Spinal cord (tissue), 10 donors: ENCODE measurements at places on chromosomes 5 and 9. TPM values are rescaled to one million over a fixed set of nuclear protein-coding genes. Genes with fewer than 3 reads are reported as not detected.

PCDHGB2 gene
- 6.7 TPM for total RNA-seq

GRCh38 chr5:91146230-91146629 lies 236.9 kb downstream of the ARRDC3 start:
- DNase-seq, result no peak

- DNase-seq, result no peak
Observed at GRCh38 chr5:167870055-167870454, 421.4 kb upstream of the WWC1 start.

DNA sequence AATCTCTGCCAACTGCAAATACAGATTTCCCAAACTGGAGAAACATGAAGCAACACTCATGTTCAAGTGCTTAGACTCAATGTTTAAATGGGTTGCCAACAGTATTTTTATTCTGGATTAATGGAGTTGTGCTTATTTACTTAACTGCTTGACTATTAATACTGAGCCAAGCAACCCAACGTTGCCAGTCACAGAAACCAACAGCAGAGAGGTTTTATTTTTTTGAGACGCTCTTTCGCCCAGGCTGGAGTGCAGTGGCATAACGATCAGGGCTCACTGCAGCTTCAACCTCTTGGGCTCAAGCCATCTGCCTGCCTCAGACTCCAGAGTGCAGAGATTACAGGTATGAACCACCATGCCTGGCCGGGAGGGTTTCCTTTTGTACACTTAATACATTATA lies 8.5 kb upstream of the TMEM268 start:
- DNase-seq, result no peak

KCNV2 gene
- total RNA-seq, result not detected

DNA sequence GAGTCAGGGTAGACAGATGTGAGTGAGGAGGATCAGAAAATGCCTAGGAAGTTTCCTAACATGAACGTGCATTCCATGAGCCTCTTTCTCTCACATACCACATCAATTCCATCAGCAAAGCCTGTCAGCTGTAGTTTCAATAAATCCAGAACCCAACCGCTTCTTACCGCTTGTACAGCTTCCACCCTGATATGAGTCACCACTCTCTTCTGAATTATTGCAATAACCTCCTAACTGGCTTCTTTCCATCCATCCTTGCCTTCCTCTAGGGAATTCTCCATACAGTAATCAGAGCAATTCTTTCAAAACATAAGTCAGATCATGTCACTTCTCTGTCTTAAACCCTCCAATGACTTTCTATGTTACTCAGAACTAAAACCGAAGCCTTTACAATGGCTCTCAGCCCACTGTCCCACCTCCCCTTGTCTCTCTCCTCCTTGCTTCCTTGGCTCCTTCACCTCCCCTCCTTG lies 8.1 kb upstream of the RAD23B start:
- DNase-seq, result peak; percentile 25

GRCh38 chr5:139839232-139839815 lies 43.7 kb downstream of the PSD2 start:
- DNase-seq, result no peak

GRCh38 chr9:31372799-31373587 lies 1011.5 kb upstream of the ACO1 start:
- DNase-seq, result no peak

NTRK2 gene
- total RNA-seq, result 185 TPM

GRCh38 chr9:130450344-130451003 lies 5.7 kb downstream of the ASS1 start:
- DNase-seq, result no peak

- no peak for DNase-seq
Observed at GRCh38 chr9:73199886-73200285, 48.2 kb downstream of the ANXA1 start.

- DNase-seq, result no peak
Observed at GRCh38 chr5:149417711-149418368, 38.7 kb upstream of the IL17B start.

DNA sequence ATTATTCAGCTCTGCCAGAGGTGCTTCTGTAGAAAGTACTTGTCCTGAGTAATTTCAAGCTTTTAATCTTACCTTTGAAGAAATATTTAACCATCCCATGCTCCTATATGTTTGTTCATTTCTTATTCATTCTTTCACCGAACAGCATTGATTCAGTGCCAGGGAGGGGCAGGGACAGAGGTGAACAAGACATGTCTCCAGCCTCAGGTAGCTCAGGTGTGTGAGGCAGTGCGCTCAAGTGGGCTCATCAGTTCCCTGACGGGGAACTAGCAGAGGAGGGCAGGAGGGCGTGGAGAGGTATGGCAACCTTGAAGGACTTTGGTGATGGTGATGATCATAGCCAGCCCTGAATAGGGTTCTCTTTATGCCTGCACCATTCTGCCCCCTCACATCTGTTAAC lies 25.9 kb downstream of the ERGIC1 start:
- DNase-seq, result no peak

DNA sequence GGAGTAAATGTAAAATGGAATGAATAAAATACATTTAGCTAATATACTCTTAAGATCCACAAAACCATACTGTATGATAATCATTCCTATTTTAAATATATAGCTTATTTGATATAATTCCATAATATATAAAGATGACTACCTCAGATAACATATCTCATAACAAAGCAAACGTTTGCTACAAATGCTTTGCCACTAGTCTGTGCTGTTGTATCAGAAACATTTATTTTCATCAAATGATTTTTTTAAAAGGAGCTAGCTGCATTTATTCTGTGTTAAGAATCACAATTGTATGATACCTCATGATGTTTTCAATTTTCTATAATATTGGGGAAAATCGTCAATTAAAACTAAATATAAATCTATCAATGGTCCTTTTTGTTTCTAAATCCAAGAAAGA lies 567.2 kb downstream of the PTPRD start:
- DNase-seq, result peak; percentile 91

DNA sequence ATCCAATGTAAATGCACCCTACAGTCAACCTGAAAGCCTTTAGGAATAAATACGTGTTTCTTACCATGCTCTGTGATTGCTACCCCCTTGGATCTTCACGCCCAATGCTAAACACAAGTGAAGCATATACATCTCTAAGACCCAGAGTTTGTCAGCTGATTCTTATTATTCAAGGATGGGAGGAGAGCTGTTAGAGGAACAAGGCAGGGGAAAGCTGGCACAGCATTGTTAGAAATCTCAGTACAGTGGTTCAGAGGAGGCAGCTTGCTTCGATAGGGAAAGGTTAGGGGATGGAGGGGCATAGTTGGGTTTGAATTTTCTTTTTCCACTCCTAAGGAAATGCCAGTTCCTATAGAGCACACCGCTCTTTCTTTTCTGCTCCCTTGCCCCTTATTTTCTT lies 16.7 kb upstream of the TAF11L2 start:
- DNase-seq, result no peak

GRCh38 chr9:36840898-36841536 lies 193.1 kb downstream of the PAX5 start:
- no peak for DNase-seq

ARL14EPL gene
- total RNA-seq, result not detected

DNA sequence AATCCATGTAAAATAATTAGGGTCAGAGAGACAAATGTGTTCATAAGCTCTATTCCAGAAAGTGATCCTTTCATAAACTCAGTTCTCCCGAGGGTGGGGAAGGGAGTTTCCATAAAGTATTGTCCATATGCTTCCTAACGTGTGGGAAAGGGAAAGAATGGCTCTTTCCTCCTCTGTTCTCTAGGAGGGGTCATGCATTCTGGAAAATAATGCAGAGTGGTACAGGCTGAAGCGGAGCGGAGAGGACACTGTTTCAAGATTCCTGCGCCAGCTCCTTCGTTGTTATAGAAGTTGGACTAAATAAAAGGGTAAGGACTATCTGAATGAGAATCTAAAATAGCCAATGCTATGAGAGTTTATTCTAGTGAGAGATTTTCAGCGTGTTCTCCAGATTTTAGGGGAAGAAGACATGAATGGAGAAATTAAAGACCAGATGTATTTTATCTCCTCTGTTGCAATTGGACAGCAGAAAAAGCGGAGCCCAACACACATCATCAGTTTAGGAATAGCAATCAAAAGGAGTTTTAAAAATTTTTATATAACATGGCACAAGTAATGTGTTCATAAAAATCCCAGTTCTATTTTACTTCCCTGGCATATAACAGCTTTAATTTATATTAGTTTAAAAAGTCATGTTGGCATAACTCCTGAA lies 166.9 kb upstream of the MPDZ start:
- no peak for DNase-seq

DNA sequence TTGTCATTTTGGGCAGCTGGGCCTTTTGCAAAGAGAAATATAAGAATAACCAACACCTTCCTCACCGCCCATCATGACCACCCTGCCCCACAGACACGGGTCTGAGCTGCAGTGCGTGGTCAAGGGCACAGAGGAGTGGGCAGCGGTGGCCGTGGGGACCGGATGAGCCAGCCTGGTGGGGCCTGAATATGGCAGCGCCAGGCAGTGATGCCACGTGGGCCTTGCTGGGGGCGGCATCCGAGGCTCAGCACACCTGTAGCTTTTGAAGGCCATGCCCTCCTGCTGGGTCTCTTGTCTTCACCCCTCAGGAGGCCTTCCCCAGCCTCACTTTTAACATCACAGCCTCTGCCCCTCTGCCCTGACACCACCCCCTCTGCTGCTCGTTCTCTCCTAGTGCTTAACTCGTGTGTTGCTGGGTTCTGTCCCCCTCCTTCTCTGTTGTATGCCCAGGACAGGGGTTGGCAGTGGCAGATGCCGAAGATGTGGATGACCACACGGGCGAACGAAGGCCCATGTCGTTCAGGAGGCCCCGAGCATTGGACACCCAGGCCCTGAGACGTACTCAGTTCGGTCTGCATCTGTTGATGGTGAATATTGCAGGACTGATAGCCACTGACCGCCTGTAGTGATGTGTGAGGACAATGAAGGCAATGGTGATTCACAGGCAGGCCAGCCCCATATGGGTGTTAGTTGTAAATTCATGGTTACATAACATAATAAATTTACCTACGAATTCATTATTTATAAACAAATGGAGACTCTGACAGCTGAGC lies 46.0 kb downstream of the AHRR start:
- DNase-seq, result no peak

GRCh38 chr5:92637960-92638359 lies 943.1 kb downstream of the NR2F1-AS1 start:
- no peak for DNase-seq

DNA sequence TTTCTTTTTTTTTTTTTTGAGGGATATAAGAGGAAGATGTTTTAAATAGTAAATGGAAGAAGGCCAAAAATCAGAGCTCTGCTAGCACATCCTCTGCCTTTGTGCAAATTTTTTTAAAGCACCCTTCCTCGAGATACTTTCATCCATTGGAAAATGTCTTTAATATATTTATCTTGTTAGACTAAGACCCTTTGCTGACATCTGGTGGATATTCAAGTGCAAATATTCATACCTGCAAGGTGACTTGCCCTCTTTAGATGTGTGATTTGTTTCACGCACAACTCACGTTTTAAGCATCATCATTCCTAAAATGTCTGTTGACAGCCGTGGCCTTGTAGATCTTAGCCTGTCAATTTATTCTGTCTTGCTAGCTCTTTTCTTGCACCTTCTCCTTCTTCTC lies 258.5 kb downstream of the AGTPBP1 start:
- peak; percentile 90 for DNase-seq

OMD gene
- 133 TPM for total RNA-seq

DNA sequence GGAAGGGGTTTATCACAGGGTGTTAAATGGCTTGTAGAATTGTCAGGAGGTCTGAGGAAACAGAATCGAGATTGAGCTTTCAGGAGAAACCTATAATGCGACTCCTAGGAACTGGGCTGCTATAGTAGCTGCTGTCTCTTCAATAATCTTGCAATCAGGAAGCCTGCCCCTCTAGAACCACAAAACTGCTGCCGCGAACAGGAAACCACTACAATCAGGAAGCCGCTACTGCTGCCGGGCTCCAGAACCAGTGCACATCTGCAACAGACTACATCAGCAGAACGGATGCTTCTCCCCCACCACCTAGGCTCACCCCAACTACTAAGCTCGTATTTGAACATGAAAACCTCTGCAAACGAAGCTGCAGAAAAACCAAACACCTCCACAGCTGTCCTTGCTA lies 31.6 kb downstream of the TNFSF8 start:
- no peak for DNase-seq

DNA sequence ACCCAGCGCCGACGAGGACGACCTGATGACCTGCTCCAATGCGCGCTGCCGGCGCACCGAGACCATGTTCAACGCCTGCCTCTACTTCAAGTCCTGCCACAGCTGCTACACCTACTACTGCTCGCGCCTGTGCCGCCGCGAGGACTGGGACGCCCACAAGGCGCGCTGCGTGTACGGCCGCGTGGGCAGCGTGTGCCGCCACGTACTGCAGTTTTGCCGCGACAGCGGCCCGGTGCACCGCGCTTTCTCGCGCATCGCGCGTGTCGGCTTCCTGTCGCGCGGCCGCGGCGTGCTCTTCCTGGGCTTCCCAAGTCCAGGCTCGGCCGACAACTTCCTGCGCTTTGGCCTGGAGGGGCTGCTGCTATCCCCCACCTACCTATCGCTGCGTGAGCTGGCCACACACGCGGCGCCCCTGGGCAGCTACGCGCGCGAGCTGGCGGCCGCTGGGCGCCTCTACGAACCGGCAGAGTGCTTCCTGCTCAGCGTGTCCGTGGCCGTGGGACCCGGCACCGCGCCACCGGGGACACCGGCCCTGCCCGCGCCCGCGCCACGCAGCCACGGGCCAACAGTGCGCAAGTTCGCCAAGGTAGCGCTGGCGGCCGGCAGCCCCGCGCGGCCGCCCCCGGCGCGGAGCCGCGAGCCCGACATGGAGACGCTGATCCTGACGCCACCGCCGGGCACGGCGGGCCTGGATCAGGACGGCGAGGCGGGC lies 2.7 kb upstream of the PHPT1 start:
- no peak for DNase-seq

ECM2 gene
- 63.9 TPM for total RNA-seq

- peak; percentile 36 for DNase-seq
Observed at GRCh38 chr9:3181049-3181953, 337.4 kb upstream of the PUM3 start.

DNA sequence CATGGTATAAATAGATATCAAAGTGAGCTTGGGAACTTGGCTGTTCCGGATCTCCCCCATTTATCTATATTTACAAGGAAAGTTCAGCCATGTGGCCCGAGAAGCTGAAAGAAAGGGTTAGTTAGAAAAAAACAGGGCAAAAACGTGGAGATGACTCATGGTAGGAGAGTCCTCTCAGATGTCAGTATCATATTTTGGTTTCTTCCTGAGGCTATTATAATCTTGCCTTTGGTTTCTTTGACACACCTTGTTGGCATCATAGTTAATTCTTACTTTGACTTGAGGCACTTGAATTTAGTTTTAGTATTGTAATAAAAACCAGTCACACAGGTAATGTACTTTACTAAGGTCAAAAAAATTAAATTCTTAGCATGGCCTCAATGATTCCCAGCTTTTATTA lies 59.9 kb downstream of the GABRA6 start:
- DNase-seq, result no peak

- no peak for DNase-seq
Observed at GRCh38 chr9:35510754-35511428, 21.0 kb downstream of the RUSC2 start.

LOX gene
- 22.5 TPM for total RNA-seq

DNA sequence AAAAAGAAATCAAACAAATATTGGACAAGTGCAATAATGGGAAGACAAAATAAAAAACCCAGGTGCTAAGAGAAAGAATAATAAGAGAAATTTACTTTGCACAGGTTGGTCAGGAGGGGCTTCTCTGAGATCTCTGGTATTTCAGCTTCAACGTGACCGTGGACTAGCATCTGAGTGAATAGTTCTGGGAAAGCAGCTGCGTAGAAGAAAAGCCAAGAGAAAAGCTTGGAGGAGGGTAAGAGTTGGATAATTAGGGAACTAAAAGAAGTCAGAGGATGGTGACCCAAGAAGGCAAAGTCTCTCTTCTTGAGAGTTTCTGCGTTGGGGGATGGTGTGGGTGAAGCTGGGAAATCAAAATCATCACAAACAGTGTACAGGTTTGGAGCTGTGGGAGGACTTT lies 41.6 kb downstream of the YIPF5 start:
- no peak for DNase-seq
